ENCODE measurements at places on chromosomes 7 and 10.

GRCh38 chr10:64101606-64102263, 580.5 kb downstream of the REEP3 start:
- DNase-seq = no peak

DNA sequence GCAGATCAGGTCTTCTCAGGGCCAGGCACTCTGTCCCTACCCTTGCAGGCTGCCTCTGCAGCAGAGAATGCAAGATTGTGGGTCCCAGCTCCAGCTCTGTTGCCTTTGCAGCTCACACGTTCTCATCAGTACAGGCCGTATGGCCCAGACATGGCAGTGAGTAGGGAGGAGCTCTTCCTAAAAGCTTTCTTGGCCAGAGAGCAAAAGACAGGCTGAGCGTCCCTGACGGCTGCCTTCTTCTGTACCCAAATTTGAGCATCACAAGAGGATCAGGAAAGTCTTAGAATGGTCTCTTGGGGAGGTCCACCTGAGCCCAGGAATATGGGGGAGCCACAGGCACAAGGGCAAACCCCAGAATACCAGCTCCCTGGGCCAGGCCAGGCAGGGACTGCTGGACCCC, 266.3 kb upstream of the ZMIZ1 start:
- DNase-seq = no peak

GRCh38 chr7:154532771-154533170, 470.2 kb downstream of the PAXIP1 start:
- DNase-seq = no peak

DNA sequence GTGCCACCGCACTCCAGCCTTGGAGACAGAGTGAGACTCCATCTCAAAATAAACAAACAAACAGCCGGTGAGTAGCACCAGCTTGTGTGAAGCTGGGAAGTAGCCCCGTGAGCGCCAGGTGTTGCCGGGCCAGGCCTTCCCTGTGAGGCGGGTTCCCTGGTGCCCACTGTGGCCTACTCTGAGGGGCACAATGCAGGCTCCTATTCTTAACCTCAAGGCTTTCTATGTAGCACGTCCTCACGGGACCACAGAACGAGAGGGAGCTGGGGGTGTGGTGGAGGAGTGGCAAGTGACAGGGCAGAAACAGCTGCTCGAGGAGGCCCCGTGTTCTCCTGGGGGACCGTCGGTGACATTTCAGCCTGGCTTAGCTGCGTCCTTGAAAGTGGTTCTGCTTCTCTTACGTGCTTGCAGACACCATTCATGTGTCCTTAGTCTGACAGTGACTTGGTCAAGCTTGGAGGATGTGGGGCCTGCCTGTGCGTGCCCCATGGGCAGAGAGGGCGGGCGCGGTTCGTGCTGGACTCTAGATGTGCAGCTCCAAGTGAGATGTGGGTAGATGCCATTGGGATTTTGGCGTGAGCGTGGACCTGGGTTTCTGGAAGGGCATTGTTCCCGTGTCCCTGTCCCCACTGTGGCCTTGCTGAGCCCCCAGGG, 116.6 kb downstream of the NKX6-2 start:
- DNase-seq = no peak

- no peak for DNase-seq
Observed at GRCh38 chr10:22433875-22434274, 88.6 kb downstream of the SPAG6 start.

DNA sequence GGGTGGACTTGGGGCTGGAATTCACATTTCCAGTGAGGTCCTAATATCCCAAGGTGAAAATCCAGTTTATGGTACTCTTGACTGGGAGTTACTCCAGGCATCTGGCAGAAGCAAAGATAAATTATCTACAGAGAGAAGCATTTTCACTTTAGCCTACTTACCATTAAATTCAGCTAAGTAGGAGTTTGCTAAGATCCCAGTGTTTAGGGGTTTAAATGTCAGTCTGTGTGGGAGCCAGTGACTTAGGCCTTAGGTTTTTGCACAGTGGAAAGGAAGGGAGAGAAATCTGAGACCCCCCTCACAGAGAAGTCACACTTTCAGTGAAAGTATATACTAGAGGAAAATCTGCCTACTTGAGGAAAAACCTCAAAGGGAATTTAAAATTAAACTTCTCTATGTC, 134.2 kb downstream of the IQUB start:
- DNase-seq = no peak
